ENCODE measurements at places on chromosomes 5 and 9. TPM values are rescaled to one million over a fixed set of nuclear protein-coding genes. Genes with fewer than 3 reads are reported as not detected.

DNA sequence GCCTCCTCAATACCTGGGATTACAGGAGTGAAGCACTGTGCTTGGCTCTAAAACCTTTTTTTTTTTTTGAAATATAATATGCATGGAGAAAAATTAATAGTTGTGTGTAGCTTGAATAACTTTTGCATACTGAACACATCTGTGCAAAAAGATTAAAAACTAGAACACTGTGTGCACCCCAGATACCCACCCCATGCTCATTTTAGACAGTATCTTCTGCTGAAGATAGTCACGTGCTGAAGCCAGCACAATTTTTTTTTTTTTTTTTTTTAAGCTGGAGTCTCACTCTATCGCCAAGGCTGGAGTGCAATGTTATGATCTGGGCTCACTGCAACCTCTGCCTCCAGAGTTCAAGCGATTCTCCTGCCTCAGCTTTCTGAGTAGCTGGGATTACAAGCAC, 39.9 kb downstream of the C9orf153 start:
- DNase-seq: no peak

- no peak for DNase-seq
These were observed 27.6 kb downstream of the SGCD start for GRCh38 chr5:156354571-156354970.

ZDHHC12 gene
- total RNA-seq: 106 TPM

PRRC2B gene
- 112 TPM for total RNA-seq

DNA sequence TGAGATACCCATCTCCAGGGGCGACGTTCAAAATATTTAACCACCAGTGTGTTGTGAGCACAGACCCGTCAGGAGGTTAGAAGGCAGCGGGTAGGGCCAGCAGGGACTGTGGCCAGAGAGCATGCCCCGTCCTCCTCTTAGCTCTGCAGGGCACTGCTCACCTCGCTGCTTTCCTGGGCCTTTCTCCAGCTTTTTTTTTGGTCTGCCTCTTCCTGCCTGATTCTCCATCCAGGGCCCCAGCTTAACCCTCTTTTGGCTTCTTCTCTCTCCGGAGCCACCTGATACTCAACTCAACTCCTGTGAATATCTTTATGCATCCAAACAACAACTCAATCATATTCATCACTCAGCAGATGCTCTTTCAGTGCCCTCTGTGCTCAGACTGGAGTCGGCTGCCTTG, 44.0 kb downstream of the TMOD1 start:
- DNase-seq: no peak
